ENCODE measurements at places on chromosomes 4 and X.
A peak's percentile ranks its signal among the peaks of the same experiment; 100 is the strongest.

DNA sequence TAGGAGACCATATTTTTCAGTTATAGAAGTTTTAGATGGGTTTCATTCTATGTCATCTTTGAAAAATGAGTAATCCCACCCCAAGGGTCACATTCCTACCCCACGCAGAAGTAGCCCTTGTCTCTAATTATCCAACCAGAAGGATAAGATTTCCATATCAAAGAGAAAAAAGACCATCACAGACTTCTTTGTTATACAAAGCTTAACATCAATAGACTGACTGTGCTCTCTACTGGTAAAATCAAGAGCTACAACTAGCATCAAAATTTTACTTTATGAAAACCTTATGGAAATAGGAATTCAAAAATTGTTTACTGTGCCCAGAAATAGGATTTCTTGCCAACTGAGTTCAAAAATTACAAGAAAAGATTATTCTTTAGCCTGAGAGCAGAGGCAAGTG is 24.9 kb downstream of the TNMD start:
- no peak for DNase-seq

GRCh38 chrX:36974911-36975310 is 33.3 kb upstream of the FAM47C start:
- peak; percentile 76 for DNase-seq

DNA sequence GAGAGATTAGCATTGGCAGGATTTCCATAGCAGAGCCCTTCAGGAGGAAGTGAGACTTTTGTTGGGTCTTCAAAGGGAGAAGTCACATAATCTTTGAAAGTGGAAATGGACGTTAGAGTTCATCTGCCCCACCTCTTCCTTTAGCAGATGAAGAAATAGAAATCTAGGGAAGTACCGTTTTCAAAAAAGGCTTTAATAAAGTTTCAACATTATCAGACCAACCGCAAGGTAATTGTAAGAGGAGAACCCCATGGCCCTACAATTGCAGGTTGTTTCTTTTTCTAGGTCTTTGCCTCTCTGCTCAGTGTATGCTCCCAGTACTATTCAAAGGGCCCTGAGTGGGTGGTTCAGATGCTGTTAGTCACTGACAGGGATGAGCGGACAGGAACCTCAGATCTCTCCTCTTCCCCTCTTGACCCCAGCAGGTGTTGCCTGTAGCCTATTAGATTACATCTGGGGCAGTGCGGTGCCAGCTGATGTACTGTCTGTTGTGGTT is 48.6 kb upstream of the AP1S2 start:
- no peak for DNase-seq

- DNase-seq, result no peak
These were observed 19.5 kb downstream of the SMAD1 start for GRCh38 chr4:145501051-145501660.

- DNase-seq, result no peak
These were observed 520.7 kb upstream of the AADAT start for GRCh38 chr4:170610434-170610833.

- DNase-seq, result no peak
These were observed 41.1 kb downstream of the CBLL2 start for GRCh38 chrX:22313766-22314165.

DNA sequence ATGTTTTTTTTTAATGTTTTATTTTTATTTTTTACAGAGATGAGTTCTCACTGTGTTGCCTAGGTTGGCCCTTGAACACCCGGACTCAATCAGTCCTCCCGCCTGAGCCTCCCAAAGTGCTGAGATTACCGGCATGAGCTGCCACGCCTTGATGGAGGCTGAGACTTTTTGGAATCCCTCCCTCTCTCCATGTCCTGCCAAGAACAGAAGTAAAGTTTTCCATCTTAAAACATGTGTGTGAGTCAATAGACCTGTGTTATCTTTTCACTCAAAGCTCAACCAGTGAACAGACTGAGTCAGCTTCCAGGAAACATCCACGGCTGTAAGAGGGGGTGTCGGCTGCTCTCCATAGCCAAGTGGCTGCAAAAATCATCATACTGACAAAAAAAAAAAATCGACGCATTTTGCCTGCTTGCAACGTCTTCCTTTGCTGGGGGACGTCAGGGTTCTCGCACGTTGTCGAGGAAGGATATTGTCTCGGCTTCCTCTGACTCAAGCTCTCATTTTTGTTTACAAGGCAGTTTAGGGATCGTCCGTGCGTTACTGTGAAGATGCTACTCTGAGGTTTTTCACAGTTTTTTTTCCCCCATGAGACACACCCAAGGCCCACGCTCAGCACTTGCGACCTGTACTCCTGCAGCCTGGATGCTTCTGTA is 10.0 kb upstream of the ASMTL start:
- no peak for DNase-seq

GRCh38 chr4:89447543-89447942 is 139.9 kb upstream of the GPRIN3 start:
- no peak for DNase-seq

- DNase-seq, result no peak
These were observed 66.1 kb downstream of the TNIP2 start for GRCh38 chr4:2689825-2690700.

- peak; percentile 2 for DNase-seq
These were observed 6.0 kb downstream of the GRIA3 start for GRCh38 chrX:123190096-123190495.

GRCh38 chr4:13559413-13559812 is 15.1 kb upstream of the NKX3-2 start:
- no peak for DNase-seq

Data from eye (tissue), 1 donor.